Hematopoietic multipotent progenitor cell treated with erythropoietin and hydrocortisone succinate and interleukin-3 and kit ligand, for 4 days (in vitro differentiated cells): ENCODE measurements at places on chromosomes 7 and 10.

DNA sequence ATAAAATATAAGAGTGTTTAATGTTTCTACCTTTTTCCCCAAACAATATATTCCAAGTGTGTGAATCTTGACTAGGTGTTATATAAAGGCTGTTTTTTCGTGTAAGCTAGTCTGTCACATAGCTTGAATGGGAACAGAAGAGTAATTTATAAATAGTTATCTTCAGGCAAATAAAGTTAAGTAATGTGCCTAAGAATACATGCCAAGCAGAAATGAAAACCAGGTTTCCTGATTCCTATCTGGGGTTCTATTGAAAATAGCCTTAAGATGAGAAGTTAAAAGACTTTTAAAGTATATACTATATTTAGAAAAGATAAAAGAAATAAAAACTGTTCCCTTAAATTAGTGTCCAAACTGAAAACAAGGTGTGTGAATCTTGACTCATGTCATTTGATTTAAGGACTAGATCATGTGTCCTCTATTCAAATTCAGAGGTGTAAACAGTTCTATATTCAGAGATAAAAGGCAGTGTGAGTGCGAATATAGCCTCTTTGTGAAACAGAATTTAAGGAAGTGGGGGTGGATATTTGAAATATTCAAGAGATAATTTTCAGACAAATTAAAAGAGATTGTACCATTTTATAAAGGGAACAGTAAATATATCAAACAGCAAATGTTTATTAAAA lies 247.5 kb downstream of the THSD7A start:
- DNase-seq, result no peak

DNA sequence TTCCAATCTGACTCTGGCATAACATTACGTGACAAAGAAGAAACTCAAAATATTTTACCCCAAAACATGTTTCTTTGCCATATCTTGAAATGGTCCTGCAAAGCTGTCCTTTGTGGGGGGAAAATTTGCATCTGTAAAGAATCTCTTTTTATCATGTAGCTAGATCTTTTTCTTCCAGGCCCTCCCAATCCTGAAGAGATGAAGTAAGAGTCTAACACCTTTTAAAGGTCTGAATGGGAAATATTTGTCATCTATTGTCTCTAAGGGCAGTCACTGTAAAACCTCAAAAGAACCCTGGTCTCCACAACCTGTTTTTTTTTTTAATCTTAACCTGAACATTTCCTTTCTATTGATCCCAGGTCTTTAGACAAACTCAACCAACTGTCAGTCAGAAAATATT lies 8.6 kb downstream of the OR2AE1 start:
- no peak for DNase-seq

GRCh38 chr10:69160809-69161241 lies 19.2 kb upstream of the SUPV3L1 start:
- DNase-seq, result no peak

GRCh38 chr10:3714531-3714930 lies 70.5 kb downstream of the KLF6 start:
- no peak for DNase-seq

DNA sequence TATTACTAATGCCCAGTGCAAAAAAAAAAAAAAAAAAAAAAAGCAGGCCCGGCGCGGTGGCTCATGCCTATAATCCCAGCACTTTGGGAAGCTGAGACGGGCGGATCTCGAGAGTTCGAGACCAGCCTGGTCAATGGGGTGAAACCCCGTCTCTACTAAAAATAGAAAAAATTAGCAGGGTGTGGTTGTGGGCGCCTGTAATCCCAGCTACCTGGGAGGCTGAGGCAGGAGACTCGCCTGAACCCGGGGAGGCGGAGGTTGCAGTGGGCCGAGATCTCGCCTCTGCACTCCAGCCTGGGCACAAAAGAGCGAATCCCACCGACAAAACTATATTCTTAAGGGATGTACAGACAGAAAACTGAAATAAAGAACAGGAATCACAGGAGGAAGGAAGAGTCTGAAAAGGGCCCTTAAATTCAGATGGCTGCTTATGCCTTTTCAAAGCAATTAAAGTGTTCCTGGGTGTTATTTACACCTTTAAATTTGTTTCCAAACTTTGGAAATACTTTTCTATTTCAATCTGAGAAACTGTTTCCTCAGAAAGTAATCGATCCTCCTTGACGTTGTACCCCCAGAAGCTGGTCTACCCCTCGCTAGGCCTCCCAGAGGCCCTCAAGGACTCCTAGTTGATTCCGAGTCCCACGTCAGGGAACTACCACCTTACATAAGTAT lies 2.0 kb upstream of the KMT2E start:
- peak; percentile 37 for DNase-seq

DNA sequence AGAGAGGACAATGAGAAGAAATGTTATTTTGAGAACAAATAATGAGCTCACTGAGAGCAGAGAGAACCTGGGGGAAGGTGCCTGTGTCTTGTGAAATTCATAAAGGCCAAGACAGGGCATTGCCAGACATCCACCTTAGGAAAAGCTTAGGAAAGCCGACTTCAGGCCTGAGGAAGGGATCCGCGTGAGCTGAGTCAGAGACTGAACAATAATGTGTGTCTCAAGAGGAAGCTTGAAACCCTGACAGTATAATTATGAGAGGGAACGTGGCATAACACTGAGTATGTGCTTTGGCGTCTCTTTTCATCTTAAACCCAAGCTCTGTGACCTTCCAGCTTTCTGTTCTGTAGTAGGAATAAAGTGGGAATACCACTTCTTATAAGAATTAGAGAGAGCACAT lies 307.2 kb downstream of the ACTR3B start:
- DNase-seq, result no peak

GRCh38 chr10:30172091-30172490 lies 112.7 kb upstream of the JCAD start:
- DNase-seq, result no peak

DNA sequence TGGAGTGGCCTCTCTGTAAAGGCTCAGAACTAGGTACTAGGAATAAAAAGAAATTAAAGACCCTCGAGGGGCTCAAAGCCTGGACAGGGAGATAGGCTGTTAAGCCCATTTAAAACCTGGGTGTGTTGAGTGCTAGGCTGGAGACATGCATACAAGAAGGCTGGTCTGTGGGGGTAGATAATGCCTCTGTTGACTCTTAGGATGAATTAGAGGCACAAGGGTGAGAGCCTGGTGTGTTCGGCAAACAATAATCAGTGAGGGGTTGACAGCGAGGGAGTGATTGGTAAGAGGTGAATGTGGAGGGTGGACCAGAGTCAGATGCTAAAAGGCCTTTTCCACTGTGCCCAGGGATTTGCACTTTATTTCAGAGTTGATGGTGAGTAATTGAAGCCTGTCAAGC lies 12.7 kb downstream of the GSTO2 start:
- no peak for DNase-seq

DNA sequence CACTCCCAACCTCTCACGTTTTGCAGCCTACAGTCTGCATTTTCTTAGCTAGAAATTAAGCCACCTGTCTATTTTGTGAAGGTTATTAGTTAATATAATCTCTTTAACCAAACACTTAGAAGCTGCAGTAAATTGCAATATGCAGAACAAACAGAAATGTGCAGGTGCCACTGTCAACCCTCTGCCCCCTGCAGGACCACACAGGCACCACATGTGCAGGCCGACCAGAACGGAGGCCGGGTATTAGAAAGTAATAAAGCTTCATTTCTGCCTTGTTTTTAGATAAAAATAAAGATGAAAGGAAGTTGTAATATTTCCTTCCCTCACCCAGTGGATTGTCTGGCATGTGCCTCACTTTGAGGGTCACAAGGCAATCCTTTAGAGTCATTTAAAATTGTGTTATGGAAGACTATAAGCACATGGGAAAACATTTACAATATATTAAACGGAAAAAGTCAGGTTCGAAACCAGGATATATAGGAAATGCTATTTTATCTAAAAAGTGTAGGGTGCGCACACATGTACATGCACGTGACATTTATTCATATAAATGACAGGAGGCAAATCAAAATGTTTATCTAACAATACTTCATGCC lies 158.2 kb downstream of the ARHGAP12 start:
- DNase-seq, result peak; percentile 74

GRCh38 chr10:96043893-96044715 lies 721 bp downstream of the CCNJ start:
- peak; percentile 68 for DNase-seq

DNA sequence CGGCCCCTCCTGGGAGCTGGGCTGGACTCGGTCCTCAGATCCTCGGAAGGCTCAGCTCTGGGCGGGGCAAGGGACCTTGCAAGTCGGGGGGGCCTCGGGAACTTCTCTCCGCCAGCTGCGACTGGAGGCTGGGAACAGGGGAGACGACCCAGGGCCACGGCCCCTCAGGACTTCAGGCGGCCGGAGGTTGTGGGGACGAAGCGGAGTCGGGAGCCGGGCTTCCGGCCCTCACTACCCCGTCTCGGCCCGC lies 2.6 kb downstream of the ADIRF start:
- no peak for DNase-seq
